Stimulated activated CD8-positive, alpha-beta memory T cell treated with anti-CD3 and anti-CD28 coated beads, Interleukin-12 subunit alpha, Interleukin-12 subunit beta, amount 100 ng/mL, for 1 hour (primary cell): ENCODE measurements at places on chromosomes 11 and 22.
A peak's percentile ranks its signal among the peaks of the same experiment; 100 is the strongest.

DNA sequence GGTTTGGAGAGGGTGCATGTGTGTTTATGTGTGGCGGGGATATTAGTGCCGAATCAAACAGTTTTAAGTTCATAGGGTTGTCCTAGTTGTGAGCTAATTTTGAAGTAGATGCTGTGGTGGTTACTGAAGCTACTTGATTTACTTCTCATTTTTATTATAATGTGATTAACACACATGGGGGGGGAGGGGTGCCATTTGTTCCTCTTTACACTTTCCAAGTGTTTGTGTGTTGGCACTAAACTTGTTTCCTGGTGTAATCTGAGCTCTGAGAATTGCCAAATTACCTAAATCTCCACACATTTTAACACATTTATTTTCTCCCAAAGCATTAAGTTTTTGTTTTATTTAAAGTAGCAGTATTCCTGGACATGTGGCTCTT is 60.1 kb downstream of the ZNRF3 start:
- DNase-seq: no peak

- no peak for DNase-seq
Observed at GRCh38 chr11:26992031-26992541, 1.8 kb upstream of the FIBIN start.

GRCh38 chr11:119671561-119672015 is 57.4 kb downstream of the NECTIN1 start:
- DNase-seq: no peak

GRCh38 chr11:90229791-90230190 is 6.9 kb upstream of the CHORDC1 start:
- DNase-seq: no peak

GRCh38 chr11:110798201-110798900 is 86.1 kb upstream of the ARHGAP20 start:
- DNase-seq: no peak

DNA sequence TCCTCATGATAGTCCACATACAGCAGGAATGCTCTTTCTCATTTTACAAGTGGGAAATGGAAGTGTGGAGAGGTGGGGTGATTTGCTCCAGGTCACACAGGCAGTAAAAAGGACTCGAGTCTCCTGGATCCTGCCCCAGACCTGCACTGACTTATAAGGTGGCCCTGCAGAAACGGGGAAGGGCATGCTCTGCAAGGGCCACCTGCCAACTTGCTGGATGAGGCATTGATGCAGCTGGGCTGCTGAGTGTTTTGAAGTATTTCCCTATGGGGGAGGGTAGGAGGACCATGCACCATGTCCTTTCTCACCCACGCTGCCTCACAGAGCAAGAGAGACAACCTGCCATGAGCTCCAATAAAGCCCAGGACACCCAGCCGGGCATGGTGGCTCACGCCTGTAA is 36.9 kb downstream of the OR6Q1 start:
- DNase-seq: no peak

DNA sequence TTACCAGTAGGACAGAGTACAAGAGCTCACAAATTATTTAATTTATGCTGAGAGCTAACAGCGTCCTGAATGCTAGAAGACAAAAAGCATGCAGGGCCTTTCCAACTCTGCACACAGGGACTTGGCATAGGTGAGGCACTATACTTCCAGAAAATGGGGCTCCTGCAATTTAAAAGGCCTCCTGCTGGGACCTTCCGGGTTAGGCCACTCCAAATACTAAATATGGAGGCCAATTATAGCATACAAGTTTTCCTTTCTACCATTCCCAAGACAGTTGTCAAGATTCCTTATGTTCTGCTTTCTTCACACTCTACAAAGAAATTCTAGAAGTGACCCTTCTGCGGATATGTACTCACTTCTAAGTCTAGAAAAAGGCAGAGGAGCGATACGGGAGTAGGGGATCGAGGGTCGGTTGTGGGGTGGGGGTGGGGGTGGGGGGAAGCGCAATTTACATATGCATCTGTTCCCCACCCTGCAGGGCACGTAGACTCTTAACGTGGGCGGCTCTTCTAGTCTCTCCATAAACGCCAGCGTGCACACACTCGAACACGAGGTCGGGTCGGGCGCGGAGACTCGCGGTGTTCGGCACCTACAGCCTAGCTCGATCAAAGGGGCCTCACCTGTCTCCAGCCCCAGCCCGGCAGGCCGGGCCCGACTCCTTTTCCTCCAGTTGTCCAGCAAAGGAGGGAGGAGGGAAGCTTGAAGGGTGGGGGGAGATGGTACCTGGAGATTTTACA is 728 bp downstream of the DCUN1D5 start:
- no peak for DNase-seq

DNA sequence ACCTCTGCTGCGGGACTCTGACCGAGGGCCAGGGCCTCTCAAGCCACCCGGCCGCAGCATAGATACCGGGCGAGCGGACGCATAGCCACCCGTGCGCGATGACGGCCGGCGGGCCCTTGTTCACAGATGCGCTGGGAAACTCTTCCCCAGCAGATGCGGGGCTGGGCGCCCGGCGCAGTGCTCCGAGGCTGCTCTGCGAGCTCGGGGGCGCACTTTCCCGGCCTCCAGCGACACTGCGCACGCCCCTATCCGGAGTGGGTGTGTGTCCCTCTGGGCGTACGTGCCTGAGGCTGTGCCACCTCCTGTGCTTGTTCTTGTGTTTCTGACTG is 104.7 kb upstream of the E2F8 start:
- no peak for DNase-seq

DNA sequence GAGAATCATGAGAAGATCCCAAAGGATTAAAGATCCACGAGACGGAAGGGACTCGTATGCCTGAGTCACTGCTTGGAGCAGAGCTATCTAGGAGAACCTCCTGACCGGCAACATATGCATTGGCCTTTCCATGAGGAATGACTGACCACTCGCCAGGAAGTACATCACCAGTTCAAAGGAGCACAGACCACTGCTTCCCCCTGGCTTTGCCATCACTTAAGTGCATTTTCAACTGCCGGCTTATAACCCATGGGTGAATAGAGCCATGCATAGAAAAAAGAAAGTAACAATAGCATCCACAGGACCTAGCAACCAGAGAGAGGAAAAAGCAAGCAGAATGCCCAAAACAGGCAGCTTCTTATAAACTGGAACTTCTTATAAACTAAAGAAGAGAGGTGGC is 98.3 kb upstream of the ZC3H12C start:
- DNase-seq: no peak

- no peak for DNase-seq
Observed at GRCh38 chr22:17484608-17485007, 78.7 kb upstream of the SLC25A18 start.

DNA sequence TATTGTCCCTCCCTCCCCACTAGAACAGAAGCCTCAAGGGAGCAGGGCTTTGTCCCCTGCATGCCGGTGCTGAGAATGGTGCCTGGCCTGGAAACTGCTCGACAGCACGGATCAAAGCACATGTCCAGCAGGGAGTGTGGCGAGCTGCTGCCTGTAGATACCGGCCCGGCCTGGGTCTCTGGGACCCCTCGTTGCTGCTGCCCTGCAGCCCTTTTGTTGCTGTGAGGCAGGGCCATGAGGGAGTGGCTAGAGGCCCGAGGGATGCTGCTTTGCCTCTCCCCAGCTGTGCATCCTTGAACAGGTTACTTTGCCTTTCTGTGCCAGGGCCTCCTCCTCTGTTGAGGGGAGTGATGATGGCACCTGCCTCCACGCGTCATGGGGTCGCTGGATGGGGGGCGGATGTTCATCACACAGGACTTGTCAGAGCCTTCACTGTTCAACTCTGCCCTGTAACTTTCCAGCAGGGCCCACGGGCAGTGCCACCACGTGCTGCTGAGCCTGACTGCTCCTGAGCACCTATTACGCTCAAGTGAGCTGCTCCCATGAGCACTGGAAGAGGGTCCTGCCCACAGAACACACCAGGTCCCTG is 15.3 kb upstream of the PARVG start:
- no peak for DNase-seq

- DNase-seq: no peak
Observed at GRCh38 chr22:29171721-29172120, 34.0 kb upstream of the EMID1 start.

DNA sequence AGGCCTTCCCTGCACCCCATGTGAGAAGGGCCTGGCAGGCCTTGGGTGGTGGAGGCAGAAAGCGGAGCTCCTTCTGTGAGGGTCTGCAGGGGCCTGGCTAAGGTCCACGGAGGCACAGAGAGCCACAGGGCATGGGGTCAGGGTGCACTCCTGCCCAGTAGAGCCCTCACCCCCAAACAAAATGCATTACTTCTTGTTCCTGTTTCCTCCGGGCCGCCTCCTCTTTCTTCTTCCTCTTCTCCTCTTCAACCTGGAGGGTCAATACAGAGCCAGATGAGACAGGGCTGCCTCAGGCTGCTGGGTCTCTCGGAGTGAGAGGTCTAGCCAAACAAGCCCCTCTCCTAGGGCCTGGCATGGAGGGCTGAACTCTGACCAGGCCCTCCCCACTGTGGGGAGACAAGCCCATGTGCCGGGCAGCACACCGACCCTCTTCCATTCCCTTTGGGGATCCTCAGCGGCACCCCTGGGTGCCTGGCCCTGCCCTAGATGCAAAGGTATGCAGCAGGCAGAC is 10.3 kb upstream of the NAP1L4 start:
- DNase-seq: no peak

DNA sequence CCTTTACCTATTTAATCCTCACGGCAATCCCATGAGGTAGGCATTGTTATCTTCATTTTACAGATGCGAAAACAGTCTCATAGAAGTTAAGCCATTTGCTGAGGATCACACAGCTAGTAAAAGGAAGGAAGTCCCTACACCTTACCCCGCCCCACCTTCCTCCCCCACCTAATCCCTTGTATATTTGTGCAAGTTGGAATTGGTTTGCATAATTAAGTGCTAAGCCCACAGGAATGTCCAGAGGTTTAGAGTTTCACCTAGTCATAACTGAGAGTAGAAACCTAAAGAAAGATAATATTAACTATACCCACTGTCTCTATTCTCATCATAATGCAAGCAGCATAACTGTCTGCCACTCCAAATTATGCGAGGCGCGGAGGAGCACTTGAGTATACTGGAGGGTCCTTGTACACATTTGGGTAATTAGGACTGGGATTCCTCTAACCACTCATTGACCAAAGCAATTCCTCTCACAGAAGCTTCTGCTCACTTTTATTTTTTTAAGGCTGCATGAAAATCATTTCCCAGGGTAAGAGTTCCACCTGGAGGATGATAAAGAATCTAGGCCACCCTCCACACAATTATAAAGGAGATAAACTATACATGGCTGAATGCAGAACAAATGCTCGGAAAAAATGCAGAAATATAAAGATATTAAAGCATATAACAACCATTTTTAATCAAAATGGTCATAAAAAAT is 199.9 kb downstream of the FAM181B start:
- DNase-seq: no peak

DNA sequence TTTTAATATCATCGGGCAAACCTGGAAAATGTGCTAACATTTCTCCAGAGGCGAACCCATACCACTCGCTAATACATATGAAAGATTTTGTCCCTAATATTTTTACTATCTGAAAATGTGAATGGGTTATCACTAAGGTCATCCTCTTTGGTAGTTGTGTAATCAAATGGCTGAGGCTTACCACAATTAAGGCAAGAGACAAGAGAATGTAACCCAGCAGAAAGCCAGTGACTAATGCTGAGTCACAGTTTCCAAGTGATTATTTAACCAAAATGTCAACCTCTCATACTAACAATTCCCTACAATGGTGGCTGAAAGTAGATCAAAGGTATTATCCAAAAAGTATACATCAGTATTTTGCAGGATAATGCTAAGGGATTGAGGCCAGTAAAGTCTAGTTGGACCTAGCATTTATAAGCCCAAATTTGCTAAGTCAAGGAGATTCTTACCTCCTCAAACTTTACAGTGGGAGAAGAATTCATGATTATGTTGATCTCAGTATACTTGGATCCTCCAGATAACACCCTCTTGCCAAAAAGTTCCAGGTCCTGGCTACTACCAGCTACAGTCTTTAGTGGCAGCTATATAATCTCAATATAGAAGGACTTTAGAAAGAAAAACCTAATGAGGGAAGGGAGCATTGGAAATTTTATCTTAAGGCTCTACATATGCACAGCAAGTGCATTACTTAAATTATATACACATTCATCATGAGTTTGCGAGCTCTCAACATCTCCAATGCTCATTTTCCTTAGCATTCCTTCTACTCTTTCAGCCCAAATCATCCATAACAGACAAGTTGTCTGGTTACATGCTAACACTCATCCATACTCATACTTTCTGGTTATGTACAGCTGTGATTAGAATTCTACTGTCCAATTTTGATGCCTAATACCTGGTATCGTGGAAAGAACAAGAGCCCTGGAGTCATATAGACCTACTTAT is 25.4 kb downstream of the SIK3 start:
- DNase-seq: no peak

- no peak for DNase-seq
Observed at GRCh38 chr11:73997120-73997770, 11.6 kb downstream of the UCP3 start.

DNA sequence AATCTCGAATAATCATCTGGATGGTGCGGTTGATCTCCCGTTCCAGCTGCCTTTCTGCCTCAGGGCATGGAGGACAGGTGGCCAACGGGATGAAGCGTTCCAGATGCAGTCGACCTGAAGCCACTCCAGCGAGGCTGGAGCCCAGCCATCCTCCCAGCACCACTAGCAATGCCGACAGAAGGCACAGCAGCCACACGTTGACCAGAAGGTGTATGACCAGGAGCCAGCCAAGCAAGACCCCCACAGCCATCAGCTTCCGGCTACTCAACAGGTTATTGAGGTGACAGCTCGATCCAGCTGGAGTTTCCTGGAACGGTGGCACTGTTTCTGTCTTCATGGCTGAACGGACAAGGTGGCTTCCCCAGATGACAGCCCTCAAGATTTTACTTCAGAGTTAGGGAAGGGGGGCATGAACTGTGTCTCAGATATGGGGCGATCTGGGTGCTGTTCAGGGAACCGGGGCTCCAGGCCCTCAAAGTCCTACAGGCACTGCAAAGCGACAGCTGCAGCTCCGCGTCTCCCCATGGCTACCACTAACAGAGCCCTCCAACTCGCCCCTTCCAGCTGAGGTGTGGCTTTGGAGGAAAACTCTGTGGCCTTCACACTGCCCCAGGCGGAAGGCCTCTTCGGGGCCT is 559 bp downstream of the SNX19 start:
- DNase-seq: no peak

- peak; percentile 42 for DNase-seq
Observed at GRCh38 chr11:19742588-19743292, 30.1 kb downstream of the NAV2 start.

GRCh38 chr11:46369458-46370152 is 11.9 kb upstream of the MDK start:
- no peak for DNase-seq

GRCh38 chr22:49783926-49784629 is 43.6 kb downstream of the BRD1 start:
- DNase-seq: no peak
